ENCODE measurements at places on chromosomes 13 and 19.

GRCh38 chr19:4737955-4738600 lies 14.4 kb upstream of the DPP9 start:
- no peak for DNase-seq

GRCh38 chr19:16599655-16600346 lies 27.6 kb upstream of the SLC35E1 start:
- no peak for DNase-seq

- DNase-seq, result no peak
These were observed 8.1 kb upstream of the KLF2 start for GRCh38 chr19:16316506-16316882.

DNA sequence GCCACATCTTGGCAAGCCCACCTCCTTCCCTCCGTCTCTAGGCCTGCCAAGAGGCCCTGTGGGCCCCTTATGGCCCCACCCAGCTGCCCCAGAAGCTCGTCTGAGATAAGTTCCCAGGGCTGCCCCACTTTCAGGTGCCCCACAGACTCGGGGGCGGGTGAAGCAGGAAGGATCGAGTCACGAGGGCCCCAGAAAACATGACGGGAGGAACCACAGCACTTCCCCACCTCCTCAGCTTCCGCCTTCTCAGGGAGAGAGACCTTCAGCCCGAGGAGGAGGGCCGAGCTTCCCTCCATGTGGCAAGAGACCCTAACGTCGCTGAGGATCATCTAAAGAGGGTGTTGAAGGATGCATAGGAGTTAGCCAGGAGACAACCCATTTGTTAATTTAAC lies 4.5 kb upstream of the IL12RB1 start:
- peak; percentile 93 for DNase-seq

- DNase-seq, result no peak
These were observed 260.7 kb downstream of the NHLRC3 start for GRCh38 chr13:39298951-39299350.

- DNase-seq, result no peak
These were observed 38.0 kb upstream of the DOCK9 start for GRCh38 chr13:99015606-99016490.

GRCh38 chr13:33409673-33410510 lies 124.3 kb upstream of the STARD13 start:
- DNase-seq, result no peak

- peak; percentile 57 for DNase-seq
These were observed 7.8 kb upstream of the VSTM2B start for GRCh38 chr19:29517946-29518345.

DNA sequence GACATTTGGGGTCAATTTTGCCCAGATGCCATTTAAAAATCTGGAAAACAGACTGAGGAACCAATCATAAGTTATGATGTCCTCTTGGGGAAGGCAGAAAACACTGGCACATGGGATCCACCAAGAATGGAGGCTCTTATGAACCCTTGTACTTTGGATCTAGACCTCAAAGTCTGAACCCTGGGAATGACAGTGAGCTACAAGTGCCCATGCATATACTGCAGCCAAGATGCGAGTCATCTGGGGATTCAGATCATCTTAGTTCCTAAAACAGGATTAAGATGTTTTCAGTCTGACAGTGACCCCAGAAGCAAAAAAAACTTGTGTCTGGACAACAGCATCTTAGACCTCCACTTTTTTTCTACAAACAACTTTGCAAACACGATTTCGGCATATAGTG lies 100.2 kb upstream of the SIAH3 start:
- DNase-seq, result no peak

DNA sequence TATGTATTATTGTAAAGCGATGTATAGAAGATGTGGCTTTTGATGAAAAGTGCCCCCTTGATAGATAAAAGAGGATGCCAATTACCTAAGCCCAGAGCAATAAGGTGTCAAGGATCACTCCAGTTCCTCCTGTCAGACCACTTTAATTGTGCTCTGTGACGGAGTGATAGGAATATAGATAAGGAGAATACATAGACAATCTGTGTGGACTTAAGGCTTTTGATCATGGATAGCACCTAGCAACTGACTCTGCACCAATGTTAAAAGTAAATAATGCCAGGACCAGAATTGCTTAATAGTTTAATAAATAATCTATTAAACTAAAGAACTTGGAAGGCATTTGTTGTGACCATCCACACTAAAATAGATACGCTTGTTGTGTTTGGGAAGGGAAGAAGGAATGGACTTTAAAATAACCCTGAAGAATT lies 390.7 kb upstream of the ARGLU1 start:
- DNase-seq, result no peak

DNA sequence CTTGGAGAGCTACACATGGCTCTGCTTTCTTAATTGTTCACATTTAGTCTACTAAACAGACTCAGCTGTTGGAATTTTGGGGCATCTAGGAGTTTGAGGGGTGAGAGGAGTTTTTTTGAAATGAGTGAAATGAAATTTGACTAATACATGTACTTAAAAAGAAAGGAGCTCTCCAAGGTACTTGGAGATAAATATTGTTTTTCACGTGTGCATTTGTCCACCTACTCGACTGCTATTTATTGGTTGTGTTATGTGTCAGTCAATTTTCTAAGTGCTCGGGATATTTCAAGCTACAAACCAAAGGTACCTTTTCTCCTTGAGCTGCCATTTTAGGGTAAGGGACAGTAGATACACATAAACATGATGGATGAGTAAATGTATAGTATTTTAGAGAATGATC lies 697.0 kb downstream of the LIG4 start:
- DNase-seq, result no peak

DNA sequence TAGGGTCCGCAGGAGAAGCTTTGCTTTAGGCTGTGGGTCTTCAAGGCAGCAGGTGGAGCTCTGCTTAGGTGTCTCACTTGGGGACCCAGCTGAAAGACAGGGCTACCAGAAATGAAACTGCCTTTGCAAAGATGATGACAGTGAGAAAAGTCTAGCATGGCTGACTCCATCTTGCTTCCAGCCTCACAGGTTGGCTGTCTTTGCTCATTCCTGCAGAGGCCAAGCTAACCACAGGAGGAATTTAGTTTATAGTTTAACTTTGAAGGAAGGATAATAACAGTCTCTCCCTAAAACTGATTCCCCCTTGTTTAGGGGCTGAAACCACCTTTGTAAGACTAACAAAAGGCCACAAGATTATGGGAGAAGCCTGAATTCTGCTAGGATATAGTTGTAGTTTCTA lies 252.4 kb downstream of the UQCRFS1 start:
- DNase-seq, result no peak

DNA sequence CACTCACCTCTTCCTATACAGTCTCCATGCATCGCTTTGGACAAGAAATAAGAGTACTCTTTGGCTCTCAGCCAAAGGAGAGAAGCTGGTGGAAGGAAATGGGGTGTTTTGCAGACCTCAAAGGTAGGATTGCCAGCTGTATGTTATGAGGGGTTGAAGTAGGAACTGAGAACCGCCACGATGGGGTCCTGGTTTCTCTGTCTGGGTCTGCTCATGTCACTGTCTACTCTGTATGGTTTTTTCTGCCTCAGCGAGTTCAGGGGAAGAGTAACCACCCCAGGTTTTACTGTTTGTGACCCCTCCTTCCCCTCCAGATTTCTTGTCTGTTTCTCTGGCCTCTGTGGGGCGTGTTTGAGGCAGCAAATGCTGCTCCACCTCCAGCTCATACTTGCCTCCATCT lies 4.1 kb downstream of the ZNF805 start:
- DNase-seq, result no peak

- no peak for DNase-seq
These were observed 1.6 kb upstream of the KLK10 start for GRCh38 chr19:51020988-51021651.

DNA sequence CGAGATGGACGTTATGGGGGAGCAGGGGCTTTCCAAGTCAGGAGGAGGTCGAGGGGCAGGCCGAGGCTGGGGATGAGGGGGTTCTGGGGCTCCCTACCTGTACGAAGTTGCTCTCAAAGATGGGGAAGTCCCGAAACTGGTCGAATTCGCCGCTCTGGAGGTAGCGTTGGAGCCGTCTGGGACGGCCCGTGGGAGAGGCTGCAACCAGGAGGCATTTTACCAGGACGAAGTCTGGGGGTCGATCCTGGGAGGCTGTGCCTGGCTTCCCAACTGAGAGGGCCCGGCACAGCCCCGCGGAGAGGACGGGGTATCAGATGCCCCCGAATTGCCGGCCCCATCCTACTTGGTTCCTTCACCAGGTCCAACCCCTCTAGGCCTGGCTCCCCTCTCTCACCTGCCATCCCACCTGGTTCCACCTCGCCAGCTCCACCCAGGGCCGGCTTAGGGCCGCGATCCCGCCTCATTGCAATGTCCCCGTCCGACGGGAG lies 527 bp upstream of the EMC10 start:
- DNase-seq, result no peak

DNA sequence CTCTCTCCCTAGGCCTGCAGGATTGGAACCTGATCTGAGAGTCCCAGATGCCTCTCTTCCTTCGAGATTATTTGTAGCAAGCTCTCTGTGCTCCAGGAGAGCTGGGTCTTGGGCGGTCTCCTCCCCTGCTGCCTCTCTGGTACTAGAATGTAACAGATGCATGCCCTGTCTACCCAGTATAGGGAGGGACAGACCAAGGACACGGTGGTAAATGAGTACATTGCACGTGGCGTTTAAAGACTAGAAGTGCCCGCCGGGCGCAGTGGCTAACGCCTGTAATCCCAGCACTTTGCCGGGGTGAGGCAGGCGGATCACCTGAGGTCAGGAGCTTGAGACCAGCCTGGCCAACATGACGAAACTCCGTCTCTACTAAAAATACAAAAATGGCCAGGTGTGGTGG lies 11.7 kb downstream of the SLC27A1 start:
- DNase-seq, result no peak

GRCh38 chr13:54449922-54450321 lies 1421.3 kb downstream of the OLFM4 start:
- no peak for DNase-seq

GRCh38 chr13:45143346-45143751 lies 23.0 kb downstream of the GTF2F2 start:
- no peak for DNase-seq

DNA sequence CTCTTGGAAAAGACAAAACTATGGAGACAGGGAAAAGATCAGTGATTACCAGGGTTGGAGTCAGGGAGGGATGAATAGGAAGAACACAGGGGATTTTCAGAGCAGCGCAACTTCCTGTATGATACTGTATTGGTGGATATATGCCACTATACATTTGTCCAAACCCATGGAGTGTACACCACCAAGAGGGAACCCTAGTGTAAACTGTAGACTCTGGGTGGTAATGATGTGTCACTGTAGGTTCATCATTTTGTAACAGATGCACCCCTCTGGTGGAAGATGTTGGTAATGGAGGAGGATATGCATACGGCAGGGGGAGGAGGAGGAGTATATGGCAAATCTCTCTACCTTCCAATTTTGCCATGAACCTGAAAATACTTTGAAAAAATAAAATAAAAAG lies 68.1 kb downstream of the UFM1 start:
- no peak for DNase-seq

DNA sequence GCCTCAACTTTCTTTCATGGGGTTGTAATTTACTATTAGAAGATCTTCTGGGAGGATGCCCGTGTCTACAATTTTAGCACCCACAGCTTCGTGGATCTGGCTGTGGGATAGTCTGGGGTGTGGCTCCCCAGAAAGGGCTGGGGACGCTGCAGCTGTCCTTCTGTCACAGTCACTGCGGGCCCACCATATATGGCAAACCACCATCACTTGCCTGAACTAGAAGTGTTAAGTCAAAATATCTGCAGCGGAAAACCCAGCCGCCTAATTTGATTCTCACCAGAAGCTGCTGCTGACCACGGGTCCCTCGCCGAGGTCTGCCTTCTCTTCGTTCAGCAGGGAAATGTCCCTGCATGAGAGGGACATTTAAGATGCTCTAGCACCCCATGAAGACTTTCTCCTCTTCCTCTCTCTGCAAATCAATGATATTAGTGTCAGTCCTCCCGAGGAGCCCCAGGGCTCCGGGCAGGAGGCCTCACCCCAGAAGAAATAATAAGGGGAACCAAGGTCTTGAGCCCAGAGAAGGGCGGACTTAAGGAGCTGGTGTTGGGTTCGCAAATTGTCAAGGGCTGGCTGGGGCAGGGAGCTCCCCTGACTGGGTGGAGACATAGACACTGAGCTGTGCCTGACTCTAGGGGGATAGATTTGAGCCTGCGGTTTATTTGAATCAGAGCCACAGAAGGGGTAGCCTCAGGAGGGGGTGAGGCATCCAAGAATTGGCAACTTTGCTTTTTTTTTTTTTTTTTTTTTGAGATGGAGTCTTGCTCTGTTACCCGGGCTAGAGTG lies 3.0 kb upstream of the MATK start:
- DNase-seq, result no peak

GRCh38 chr19:33402421-33403220 lies 29.1 kb downstream of the CEBPG start:
- DNase-seq, result no peak

GRCh38 chr13:51828730-51829567 lies 16.0 kb downstream of the TMEM272 start:
- DNase-seq, result no peak

DNA sequence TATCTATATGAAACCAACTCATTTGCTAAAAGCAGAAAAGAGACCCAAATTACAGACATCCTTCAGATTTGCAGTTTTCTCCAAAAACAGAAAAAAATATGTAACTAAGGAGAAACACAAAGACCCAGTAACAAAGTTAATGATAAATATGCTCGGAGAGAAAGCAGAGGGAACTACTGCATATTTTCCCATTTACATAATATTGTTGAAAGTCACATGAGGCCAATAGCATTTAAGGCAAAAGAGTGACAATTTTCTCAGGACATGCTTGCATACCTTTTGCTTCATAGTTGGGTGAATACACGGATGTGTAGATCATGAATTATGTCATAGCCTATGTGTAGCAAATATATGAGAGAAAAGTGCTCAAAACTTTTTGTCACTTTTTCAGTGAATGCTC lies 310.3 kb downstream of the EFNB2 start:
- no peak for DNase-seq

DNA sequence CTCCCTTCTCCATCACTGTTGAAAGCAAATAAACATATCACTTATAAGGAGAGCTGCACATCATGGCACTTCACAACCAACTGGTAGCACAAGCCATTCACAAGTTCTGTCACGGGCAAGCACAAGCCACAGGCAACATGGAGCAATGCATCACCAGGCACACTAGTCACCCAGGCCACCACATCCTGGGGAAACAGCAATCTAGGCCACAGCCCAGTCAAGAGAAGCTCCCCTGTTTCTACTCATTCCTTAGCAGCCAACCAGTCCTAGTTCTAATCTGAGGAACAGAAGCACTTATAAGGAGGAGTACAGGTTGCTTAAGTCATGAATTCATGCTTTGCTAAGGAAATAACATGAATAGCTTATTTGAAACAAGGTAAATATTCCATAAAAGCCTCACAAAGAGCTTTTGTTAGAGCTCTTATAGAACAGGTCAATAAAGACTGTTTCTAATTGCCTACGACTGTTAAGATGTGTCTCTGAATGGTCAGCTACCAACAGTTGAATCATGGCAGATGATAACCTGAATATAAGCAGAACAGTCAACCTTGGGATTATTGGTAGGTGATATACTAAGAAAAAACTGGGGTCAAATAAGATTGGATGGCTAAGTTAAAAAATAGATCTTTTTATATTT lies 169.0 kb downstream of the TBC1D4 start:
- peak; percentile 77 for DNase-seq

- DNase-seq, result peak; percentile 95
These were observed 5.3 kb downstream of the DHPS start for GRCh38 chr19:12676384-12676792.
